ENCODE measurements at places on chromosomes 2 and 18. TPM values are rescaled to one million over a fixed set of nuclear protein-coding genes. Genes with fewer than 3 reads are reported as not detected.

ONECUT2 gene
- total RNA-seq = not detected

LYG2 gene
- total RNA-seq = not detected

CIB4 gene
- not detected for total RNA-seq

STK39 gene
- 30.2 TPM for total RNA-seq

STPG4 gene
- total RNA-seq = not detected

CCBE1 gene
- total RNA-seq = not detected

PLEK gene
- total RNA-seq = 224 TPM

XDH gene
- not detected for total RNA-seq

CNDP2 gene
- total RNA-seq = 167 TPM

MROH2A gene
- total RNA-seq = 2.6 TPM

RUFY4 gene
- total RNA-seq = 0.11 TPM

ALPI gene
- total RNA-seq = not detected

RGPD3 gene
- total RNA-seq = not detected

FBXO15 gene
- total RNA-seq = 0.32 TPM

TGFA gene
- not detected for total RNA-seq

FAM161A gene
- total RNA-seq = 9.5 TPM

LYG1 gene
- 2.4 TPM for total RNA-seq
